ENCODE measurements at places on chromosomes 7 and 10.
A peak's percentile ranks its signal among the peaks of the same experiment; 100 is the strongest.

GRCh38 chr7:35379481-35379880 lies 125.6 kb upstream of the TBX20 start:
- no peak for DNase-seq

GRCh38 chr10:71970331-71970730 lies 6.1 kb downstream of the CHST3 start:
- DNase-seq = peak; percentile 45

GRCh38 chr7:132200141-132200540 lies 376.1 kb downstream of the PLXNA4 start:
- DNase-seq = no peak

GRCh38 chr7:40799493-40800403 lies 664.9 kb downstream of the SUGCT start:
- DNase-seq = no peak

DNA sequence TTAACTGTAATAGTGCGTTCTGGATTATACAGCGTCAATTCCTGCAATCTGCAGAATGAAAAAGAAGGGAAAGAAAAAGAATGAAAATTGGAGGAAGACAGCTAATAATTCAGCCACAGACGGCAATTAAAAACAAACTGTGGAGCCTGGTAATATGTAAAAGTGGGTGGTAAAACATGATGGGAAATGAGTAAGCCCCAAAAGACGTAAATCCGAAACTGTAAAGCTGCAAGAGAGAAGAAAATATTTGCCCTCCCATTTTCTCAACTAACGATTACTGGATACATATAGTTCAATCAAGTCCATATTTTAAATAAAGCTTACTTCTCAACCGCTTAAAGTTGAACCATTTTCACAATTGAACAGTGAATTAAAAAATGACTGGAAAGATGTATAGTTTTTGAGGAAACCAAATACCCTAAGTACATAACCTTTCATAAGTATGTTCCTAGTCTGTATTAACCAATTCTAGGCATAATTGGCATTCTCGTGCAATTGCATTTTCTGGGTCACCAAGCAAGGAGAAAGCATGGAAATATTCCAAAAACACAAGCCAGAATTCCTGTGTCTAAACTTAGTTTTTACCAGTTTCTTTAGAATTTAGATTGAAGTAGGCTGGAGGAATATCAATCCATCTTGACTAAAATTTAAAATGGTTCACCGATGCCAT lies 44.8 kb downstream of the MALSU1 start:
- DNase-seq = no peak

- DNase-seq = peak; percentile 3
Measured at GRCh38 chr10:55091691-55092328, 290.8 kb upstream of the PCDH15 start.

GRCh38 chr7:44306606-44307005 lies 18.8 kb downstream of the CAMK2B start:
- DNase-seq = no peak

- DNase-seq = no peak
Measured at GRCh38 chr7:14690075-14690474, 212.5 kb downstream of the DGKB start.

GRCh38 chr7:54664235-54665228 lies 94.5 kb downstream of the SEC61G start:
- peak; percentile 81 for DNase-seq

- DNase-seq = no peak
Measured at GRCh38 chr10:33046792-33047191, 88.8 kb upstream of the ITGB1 start.

All from RPMI8226 (cell line).